Activated CD4-positive, alpha-beta memory T cell treated with anti-CD3 and anti-CD28 coated beads, Interleukin-2, amount 10 ng/mL, durations not matched to agents 7 days and 5 days (primary cell): ENCODE measurements at places on chromosomes 6 and 20. TPM values are rescaled to one million over a fixed set of nuclear protein-coding genes. Genes with fewer than 3 reads are reported as not detected.

Gene TREML1
- total RNA-seq = not detected

Gene B3GAT2
- total RNA-seq = not detected

Gene PACRG
- total RNA-seq = not detected

Gene CST4
- not detected for total RNA-seq
